ENCODE measurements at places on chromosomes 1 and 21.
A peak's percentile ranks its signal among the peaks of the same experiment; 100 is the strongest.

- DNase-seq, result no peak
- H3K4me3 ChIP-seq, result no peak overlapping the region
- H3K36me3 ChIP-seq, result no peaks in the 10 kb centered on the region
- peaks cover 12% of the 10 kb centered on the region for H3K27me3 ChIP-seq
- no peak overlapping the region for H3K27ac ChIP-seq
Measured at GRCh38 chr1:205355075-205355453, 1.7 kb downstream of the KLHDC8A start.

DNA sequence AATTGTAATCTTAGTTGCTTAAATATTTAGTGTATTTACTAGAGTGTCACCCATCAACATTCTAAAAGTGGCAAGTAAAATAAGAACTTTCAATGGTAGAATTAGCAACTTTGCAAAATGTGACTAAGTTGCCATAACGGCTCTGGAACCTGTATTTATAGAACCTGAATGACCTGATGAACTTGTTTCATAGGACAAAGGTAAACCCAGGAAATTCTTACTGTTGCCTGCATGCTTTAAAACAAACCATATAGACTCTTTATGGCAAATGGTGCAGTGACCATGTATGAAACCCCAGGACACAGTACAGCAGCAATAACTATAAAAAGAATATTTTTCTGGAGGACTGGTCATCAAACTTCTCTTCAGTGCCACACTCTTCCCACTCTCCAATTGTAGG is 22.9 kb downstream of the AK2 start:
- H3K27ac ChIP-seq, result no peak overlapping the region
- H3K36me3 ChIP-seq, result peaks cover 91% of the 10 kb centered on the region
- no peak for DNase-seq
- peaks cover 15% of the 10 kb centered on the region for H3K4me1 ChIP-seq

DNA sequence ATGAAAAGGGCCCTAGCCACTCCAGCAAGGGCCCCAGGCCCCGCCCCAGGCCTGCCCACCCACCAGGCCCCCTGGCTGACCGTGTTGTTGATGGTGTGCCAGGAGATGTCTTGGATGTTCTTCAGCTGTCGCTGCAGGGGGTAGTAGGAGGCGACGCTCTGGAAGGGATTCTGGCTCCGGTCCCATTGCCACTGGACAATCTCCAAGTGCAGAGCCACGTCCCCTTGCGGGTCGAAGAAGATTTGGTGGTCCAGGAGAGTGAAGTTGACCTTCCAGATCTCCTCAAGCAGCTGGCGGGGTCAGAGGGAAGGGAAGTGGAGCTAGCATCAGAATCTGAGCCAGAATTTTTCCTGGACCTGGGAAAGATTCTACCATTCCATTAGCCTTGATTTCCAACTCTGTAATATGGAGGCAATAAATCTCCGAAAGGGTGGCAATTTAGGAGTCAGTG is 10.2 kb downstream of the TAS1R2 start:
- H3K27me3 ChIP-seq, result peaks cover 4% of the 10 kb centered on the region
- H3K4me1 ChIP-seq, result no peaks in the 10 kb centered on the region
- H3K4me3 ChIP-seq, result no peak overlapping the region
- no peaks in the 10 kb centered on the region for H3K36me3 ChIP-seq
- H3K27ac ChIP-seq, result no peak overlapping the region

GRCh38 chr1:9280015-9280860 is 12.5 kb upstream of the SPSB1 start:
- H3K36me3 ChIP-seq, result no peaks in the 10 kb centered on the region
- no peak overlapping the region for H3K4me3 ChIP-seq
- H3K27me3 ChIP-seq, result no peaks in the 10 kb centered on the region
- DNase-seq, result peak; percentile 73
- peaks cover 55% of the 10 kb centered on the region for H3K4me1 ChIP-seq

DNA sequence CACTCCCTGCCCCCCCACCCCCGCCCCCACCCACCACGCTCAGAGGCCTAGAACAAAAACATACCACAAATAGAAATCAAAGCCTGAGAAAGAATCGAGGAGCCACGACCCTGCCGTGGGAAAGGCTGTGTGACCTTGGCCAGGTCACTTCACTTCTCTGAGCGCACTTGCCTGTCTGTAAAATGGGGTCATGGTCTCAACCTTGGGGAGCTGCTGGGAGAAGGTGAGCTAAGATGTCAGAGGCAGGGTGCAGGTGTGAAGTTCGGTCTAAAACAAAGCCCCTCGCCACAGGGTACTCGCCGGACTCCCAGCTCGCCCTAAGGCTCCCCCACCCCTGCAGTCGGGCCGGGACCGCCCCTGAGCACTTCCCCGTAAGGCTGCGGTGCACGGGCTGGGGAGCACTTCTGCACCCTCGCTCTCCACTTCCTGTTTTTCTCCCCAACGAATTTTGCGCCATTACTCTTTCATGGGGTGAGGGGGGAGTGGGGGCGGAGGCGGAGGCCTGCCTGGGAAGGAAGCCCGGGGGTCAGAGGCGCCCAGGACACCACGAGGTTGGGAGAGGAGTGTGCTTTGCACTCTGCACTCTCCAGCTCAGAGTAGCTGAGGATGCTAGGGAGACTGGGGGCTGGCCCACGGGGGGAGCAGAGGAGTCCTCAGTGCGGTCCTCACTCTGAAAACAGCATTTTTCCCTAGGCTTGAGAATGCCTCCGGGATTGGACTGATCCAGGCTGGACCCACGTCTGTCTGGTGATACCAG is 21.9 kb upstream of the PIK3CD start:
- H3K4me3 ChIP-seq, result peak overlapping the region; percentile 89
- no peaks in the 10 kb centered on the region for H3K27me3 ChIP-seq
- DNase-seq, result peak; percentile 84

DNA sequence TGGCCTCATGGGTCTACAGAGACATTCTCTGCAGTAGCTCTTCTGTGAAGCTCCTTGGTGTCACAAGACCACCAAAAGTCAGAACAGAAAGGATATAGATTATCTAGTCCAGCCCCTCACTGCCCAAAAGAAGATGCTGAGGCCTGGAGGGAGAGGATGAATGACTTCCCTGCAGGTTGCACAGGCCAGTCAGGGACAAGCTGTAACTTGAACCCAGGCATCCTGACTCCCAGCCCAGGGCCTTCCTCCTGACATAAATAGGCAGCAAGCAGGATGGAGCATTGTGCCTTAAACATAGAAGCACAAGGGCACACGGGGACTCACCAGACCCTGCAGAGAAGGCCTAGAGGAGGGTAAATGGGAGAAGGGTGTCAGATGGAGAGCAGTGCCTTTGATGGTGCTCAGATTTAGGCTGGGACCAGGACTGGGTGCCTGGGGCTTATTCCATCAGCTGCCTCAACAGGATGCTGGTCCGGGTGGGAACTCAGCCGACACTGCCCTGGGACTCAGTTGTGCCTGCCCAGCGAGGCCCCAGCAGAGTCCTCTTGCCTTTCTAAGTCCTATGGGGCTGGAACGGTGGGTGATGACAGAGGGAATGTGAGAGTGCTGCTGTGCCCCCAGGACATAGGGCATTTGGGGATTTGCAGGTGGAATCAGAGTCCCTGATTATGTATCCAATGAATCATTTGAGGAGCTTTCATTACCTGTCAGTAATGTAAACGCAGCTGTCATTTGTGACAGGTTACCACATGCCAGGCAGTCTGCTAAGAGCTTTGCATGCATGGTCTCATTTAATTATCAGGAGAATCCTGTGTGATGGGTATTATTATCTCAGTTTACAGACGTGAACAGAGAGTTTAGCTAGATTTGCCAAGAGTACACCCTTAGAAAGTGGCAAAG is 13.2 kb downstream of the S100A7A start:
- H3K27ac ChIP-seq, result no peak overlapping the region
- H3K36me3 ChIP-seq, result no peaks in the 10 kb centered on the region
- H3K4me3 ChIP-seq, result no peak overlapping the region
- no peaks in the 10 kb centered on the region for H3K4me1 ChIP-seq

DNA sequence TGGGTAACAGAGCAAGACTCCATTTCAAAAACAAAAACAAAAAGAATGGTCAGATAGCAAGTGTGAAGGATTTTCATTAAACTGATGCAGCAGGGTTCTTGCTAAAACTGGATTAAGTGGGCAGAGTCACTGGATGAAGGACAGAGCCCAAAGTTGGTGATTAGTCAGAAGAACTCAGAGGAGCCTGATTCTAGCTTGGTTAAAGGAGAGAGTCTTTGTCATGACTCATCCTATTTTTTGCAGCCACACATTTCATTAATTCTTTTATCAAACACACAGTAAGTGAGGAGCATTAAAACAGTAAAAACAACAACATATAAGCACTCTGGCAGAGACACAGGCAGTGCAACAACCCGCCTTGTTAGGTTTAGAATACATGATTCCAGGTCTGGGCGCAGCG is 56.0 kb upstream of the EDARADD start:
- no peak overlapping the region for H3K27ac ChIP-seq
- no peak for DNase-seq
- H3K36me3 ChIP-seq, result no peaks in the 10 kb centered on the region
- no peak overlapping the region for H3K4me3 ChIP-seq
- no peaks in the 10 kb centered on the region for H3K4me1 ChIP-seq

DNA sequence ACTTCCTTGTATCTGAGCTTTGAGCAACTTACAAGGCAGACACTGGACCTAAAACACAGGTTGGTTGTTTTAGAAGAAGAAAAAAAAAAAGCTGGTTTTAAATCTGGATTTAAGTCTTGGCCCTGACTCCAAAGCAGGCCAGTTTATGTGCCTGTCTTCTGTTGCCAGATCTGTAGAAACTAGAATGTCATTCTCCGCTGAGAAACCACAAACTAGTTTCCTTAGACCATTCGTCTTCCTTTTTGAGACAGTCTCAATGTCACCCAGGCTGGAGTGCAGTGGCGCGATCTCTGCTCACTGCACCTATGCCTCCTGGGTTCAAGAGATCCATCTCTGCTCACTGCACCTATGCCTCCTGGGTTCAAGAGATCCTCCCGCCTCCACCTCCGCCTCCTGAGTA is 33.9 kb downstream of the APP start:
- peaks cover 26% of the 10 kb centered on the region for H3K4me1 ChIP-seq
- H3K36me3 ChIP-seq, result peaks cover 13% of the 10 kb centered on the region
- no peak overlapping the region for H3K4me3 ChIP-seq

DNA sequence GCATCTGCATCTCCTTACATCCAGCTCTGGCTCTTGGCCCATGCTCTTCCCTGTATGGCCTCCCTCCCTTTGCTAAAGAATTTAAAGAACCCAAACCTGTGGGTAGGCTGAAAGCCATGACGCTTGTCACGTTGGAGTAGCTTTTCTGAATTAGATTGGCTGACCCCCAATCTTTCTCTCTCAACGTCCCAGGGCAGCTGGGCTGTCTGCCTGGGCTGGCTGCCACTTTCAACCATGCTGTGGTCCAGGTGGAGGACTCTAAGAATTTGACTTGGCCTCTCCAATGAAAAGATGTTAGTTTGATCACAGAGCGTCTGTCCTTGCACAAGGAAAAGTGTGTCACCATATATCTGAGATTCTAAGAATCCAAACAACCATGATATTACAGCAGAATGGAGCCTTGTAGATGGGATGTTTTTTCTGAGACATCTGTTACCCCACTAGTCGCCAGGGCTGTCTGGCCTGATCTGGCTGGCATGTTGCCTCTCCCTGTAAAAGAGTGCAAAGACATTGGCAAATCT is 6.5 kb upstream of the IGSF3 start:
- no peak overlapping the region for H3K4me3 ChIP-seq
- H3K27ac ChIP-seq, result no peak overlapping the region
- no peaks in the 10 kb centered on the region for H3K4me1 ChIP-seq

GRCh38 chr1:10910681-10911489 is 101.6 kb upstream of the TARDBP start:
- H3K27ac ChIP-seq, result no peak overlapping the region
- no peaks in the 10 kb centered on the region for H3K36me3 ChIP-seq
- no peak overlapping the region for H3K4me3 ChIP-seq
- peaks cover 6% of the 10 kb centered on the region for H3K27me3 ChIP-seq
- H3K4me1 ChIP-seq, result no peaks in the 10 kb centered on the region
- DNase-seq, result no peak

- H3K4me3 ChIP-seq, result no peak overlapping the region
- H3K36me3 ChIP-seq, result no peaks in the 10 kb centered on the region
- DNase-seq, result no peak
- peaks cover 8% of the 10 kb centered on the region for H3K27me3 ChIP-seq
- H3K27ac ChIP-seq, result no peak overlapping the region
- no peaks in the 10 kb centered on the region for H3K4me1 ChIP-seq
Measured at GRCh38 chr1:56803561-56804156, 15.5 kb downstream of the FYB2 start.

- no peak for DNase-seq
- H3K27me3 ChIP-seq, result no peaks in the 10 kb centered on the region
- H3K36me3 ChIP-seq, result peaks cover 21% of the 10 kb centered on the region
- no peaks in the 10 kb centered on the region for H3K4me1 ChIP-seq
- H3K4me3 ChIP-seq, result no peak overlapping the region
Measured at GRCh38 chr1:21051177-21051825, 125.4 kb downstream of the EIF4G3 start.

- H3K27me3 ChIP-seq, result no peaks in the 10 kb centered on the region
- H3K4me3 ChIP-seq, result no peak overlapping the region
- DNase-seq, result no peak
- no peaks in the 10 kb centered on the region for H3K4me1 ChIP-seq
- no peaks in the 10 kb centered on the region for H3K36me3 ChIP-seq
Measured at GRCh38 chr1:105027838-105028471, 1278.3 kb downstream of the AMY1C start.

DNA sequence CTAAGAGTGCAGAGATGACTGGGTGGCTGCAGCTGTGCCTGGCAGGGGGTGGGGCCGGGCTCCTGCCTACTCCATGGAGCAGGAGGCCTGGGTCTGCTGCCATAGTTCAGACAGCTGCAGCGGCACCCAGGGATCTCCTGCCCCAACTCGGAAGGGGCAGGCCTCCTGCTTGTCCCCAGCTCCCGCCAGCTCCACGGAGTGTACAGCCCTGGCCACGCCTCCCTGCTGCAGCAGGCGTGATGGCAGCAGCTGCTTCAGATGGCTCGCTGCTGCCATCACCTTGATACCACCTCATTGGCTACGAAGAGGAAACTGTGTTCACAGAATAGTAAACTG is 35.9 kb downstream of the ACTL8 start:
- peaks cover 24% of the 10 kb centered on the region for H3K27me3 ChIP-seq
- DNase-seq, result no peak
- H3K27ac ChIP-seq, result no peak overlapping the region

DNA sequence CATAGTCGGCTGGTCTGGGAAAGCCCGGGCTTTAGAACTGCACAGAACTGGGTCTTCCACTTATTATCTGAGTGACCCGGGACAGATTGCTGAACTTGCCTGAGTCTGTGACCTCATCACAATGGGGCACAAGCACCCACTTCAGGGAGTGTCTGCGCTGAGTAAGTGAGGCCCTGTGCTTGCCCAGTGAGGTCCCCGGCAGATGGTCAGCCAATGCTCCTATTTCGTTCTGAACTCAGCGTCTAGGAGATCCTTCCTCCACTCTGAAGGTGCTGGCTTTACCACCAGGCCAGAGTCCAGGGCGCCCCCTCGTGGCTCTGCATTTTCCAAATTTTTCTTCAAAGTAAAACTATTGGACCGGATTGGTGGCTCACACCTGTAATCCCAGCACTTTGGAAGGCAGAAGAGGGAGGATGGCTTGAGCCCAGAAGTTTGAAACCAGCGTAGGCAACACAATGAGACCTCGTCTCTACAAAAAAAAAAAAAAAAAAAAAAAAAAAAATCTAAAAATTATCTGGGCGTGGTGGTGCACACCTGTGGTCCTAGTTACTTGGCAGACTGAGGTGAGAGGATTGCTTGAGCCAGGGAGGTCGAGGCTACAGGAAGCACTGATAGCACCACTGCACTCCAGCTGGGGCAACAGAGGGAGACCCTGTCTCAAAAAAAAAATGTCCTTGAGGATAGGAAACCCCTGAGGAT is 61.7 kb downstream of the FCRL5 start:
- H3K4me1 ChIP-seq, result no peaks in the 10 kb centered on the region
- H3K4me3 ChIP-seq, result no peak overlapping the region
- no peak overlapping the region for H3K27ac ChIP-seq
- H3K27me3 ChIP-seq, result peaks cover 36% of the 10 kb centered on the region
- no peaks in the 10 kb centered on the region for H3K36me3 ChIP-seq
- peak; percentile 71 for DNase-seq
